ENCODE measurements at places on chromosomes 3 and 15. TPM values are rescaled to one million over a fixed set of nuclear protein-coding genes. Genes with fewer than 3 reads are reported as not detected.

Gene HDDC3
- 9.5 TPM for total RNA-seq

Gene CRTAP
- total RNA-seq, result 196 TPM

Gene C2CD4A
- total RNA-seq, result not detected

Gene TRPM1
- under 0.01 TPM for total RNA-seq

Gene MLH1
- 56.7 TPM for total RNA-seq

Gene GPR62
- total RNA-seq, result under 0.01 TPM

Gene MST1
- total RNA-seq, result 5.2 TPM

Gene HRG
- not detected for total RNA-seq

Gene PRSS50
- total RNA-seq, result not detected

Gene TNFAIP8L3
- total RNA-seq, result 0.64 TPM

Gene TM4SF18
- total RNA-seq, result not detected

Gene FAIM
- 10.3 TPM for total RNA-seq

Gene ACTRT3
- total RNA-seq, result 5.2 TPM

Gene GP5
- total RNA-seq, result not detected

Gene TEX55
- not detected for total RNA-seq

Gene MYO5A
- total RNA-seq, result 45.1 TPM

Gene SLC38A3
- total RNA-seq, result not detected

Gene ACKR2
- total RNA-seq, result not detected

Gene LOXL1
- 99.9 TPM for total RNA-seq

Gene DUOXA1
- total RNA-seq, result not detected

Gene CCNB2
- total RNA-seq, result 27.2 TPM

Gene MON1A
- total RNA-seq, result 9.7 TPM

Gene MKRN3
- total RNA-seq, result 0.86 TPM

Gene CLDN18
- not detected for total RNA-seq

Gene PLSCR2
- total RNA-seq, result not detected

Gene ALDH1L1
- 3.9 TPM for total RNA-seq

Gene SSUH2
- total RNA-seq, result 0.32 TPM

Gene MAP2K5
- total RNA-seq, result 6.1 TPM

Gene DPPA2
- total RNA-seq, result not detected

Gene DNASE1L3
- not detected for total RNA-seq

Gene CAMP
- not detected for total RNA-seq

Gene SCN11A
- under 0.01 TPM for total RNA-seq

Gene MAP6D1
- 3.5 TPM for total RNA-seq

Gene GOLGA8J
- total RNA-seq, result not detected

Gene TRIM42
- total RNA-seq, result not detected

Gene PATL2
- total RNA-seq, result 0.97 TPM
